Femur (tissue), 1 donor: ENCODE measurements at places on chromosomes 1 and 21.

DNA sequence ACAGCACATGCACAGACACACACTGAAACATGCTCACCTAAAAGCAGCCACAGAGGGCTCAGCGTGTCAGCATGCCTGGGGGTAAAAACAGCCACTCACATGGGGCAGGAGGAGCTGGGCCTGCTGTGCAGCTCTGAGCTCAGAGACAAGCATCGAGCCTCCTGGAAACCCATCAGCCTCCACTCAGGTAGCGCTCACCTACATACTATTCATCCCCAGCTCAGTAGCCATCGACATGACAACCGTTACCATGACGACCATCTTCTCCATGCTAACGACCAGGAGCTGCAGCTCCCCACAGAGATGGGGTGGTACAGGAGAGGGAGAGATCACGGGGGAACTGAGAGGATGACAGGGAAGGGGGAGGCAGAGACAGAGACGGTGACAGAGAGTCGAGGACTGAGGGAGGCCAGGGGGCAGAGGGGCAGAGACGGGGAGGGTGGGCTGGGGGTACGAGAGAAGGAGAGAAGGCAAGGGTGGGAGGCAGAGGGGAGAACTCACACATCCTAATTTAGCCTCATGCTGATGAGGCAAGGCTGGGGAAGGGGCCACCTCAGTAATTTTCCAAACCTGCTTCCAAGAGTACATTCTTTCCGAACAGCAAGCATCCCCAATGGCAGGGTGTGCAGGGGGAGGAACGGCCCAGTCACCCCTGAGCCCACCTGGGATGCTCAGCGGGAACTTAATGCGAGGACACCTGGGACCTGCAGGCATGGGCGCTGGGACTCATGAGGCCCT, 28.4 kb downstream of the SDC3 start:
- peak; percentile 63 for DNase-seq

DNA sequence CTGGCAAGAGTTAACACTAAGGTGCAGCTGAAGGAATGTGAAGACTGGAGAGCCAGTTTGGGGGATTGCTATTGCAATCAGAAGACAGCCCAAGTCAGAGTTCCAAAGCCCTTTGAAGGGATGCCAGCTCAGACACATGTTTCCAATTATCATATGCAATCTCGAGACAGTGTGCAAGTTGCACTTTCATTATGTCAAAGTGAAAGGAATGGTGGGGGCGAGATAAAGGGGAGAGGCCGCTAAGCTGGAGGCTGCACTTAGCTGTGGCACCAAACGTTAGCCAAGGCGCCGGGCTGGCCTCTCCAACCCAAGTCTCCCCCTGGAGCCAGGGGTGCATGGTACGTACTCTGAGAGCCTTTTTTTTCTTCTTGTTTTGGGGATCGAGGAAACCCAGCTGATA, 58.0 kb downstream of the NGF start:
- DNase-seq, result peak; percentile 68

DNA sequence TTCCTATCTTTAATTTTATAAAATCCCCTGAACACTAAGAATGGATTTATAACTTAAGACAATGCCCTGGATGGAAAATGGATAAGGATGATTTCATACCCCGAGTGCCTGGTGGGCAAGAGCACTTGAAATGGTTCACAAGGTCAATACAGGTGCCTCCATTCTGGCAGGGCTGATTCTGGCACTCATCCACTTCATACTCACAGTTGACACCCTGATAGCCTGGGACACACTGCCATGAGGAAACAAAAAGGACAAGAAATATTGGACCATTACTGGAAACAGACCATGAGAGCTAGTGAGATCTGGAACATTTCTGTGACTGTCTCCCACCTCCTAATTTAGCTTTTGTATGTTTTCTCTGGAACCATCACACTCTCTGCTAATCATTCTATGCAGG, 39.1 kb upstream of the ADAM30 start:
- no peak for DNase-seq

GRCh38 chr1:193019442-193020026, 39.6 kb downstream of the UCHL5 start:
- no peak for DNase-seq

DNA sequence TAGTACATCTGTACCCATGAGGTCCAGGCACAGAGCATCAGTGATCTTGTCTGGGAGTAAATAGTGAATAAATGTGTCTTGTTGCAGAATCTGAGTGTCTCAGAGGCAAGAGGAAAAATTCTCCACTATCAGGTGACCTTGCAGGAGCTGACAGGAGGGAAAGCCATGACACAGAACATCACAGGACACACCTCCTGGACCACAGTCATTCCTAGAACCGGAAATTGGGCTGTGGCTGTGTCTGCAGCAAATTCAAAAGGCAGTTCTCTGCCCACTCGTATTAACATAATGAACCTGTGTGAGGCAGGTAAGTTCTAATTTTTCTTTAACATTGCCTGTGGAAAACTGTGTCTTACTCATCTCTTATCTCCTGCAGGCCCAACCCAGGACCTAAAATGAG, 43.1 kb downstream of the IL12RB2 start:
- no peak for DNase-seq

DNA sequence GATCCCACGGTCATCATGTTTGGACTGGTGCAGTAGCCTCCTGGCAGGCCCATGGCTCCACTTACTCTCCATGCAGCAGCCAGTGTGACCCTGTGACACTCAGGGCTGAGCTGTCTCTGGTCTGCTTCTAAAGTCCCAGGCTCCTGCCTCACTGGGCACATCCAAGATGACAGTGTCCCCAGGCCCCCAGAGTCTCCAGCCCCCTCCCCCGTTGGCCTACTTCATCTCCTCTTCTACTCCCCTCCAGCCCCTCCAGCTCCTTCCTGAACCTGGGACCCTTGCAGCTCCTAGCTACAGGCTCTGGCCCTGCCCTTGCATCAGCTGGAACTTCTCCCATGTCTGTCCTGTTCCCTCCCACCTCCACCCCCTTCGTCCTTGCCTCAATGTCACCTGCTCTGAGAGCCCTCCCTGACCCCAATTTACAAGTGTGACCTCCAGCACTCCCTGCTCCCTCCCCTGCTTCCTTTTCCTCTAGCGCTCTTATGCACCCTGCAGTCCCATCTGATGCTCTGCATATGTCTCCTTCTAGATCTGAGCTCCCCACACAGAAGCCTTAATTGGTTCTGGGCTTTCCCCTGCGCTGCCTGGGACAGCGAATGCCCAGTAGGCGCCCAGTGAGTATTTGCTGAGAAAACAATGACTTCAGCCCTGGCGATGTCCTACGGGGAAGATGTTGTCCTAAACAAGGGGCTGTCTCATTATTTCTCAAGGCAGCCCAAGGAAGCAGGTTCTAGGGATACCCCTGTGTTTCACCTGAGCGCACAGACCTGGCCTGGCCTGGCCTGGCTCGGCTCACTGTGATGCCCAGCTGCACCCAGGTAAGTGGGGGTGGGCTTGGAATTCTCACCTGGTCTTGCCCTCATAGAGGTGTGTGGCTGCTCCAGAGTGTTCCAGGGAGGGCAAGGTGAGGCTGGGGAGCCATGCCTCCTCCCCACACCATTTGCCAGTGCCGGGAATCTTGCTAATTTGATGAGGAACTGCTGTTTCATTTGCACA, 600.6 kb downstream of the PTPRU start:
- DNase-seq, result no peak

DNA sequence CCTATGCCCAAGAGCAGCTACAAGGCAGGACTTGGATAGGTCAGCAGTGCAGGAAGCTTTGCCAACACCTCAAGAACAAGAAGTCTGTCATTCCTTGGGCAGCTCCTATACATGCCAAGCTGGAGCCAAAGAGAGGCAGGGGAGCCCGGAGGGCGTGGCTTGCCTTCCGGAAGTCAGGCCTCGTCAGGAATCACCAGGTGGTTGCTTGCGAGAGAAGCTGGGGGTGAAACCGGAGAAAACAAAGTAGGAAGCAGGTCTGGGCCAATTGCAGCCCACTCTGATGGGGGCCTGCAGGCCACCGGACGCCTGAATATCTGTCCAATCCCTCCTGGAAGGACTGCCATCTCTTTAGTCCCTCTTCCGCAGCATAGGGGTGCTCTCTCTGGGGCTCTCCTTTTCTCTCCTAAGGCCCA, 794 bp upstream of the FAM76A start:
- peak; percentile 76 for DNase-seq

- DNase-seq, result no peak
These were observed 53.1 kb upstream of the ATF3 start for GRCh38 chr1:212555426-212555825.

DNA sequence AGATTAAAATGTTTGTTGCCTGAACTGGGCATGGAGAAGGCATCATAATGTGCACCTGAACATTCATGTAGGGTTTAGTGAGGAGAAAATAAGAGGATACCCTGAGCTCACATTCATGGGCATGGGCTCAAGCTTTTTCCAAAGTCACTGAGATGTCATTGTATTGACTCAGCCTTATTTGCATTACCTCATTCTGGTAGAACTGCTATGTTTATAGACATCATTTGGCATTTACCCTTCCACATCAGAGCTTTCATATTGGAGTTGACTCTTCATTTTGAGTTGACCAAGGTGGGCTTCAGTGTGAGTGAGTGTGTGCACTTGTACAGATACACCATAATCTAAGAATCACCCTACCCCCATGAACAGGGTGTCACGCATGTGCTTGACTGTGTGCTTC, 143.2 kb downstream of the PBX1 start:
- no peak for DNase-seq

GRCh38 chr1:183403498-183403897, 14.7 kb downstream of the NMNAT2 start:
- no peak for DNase-seq

DNA sequence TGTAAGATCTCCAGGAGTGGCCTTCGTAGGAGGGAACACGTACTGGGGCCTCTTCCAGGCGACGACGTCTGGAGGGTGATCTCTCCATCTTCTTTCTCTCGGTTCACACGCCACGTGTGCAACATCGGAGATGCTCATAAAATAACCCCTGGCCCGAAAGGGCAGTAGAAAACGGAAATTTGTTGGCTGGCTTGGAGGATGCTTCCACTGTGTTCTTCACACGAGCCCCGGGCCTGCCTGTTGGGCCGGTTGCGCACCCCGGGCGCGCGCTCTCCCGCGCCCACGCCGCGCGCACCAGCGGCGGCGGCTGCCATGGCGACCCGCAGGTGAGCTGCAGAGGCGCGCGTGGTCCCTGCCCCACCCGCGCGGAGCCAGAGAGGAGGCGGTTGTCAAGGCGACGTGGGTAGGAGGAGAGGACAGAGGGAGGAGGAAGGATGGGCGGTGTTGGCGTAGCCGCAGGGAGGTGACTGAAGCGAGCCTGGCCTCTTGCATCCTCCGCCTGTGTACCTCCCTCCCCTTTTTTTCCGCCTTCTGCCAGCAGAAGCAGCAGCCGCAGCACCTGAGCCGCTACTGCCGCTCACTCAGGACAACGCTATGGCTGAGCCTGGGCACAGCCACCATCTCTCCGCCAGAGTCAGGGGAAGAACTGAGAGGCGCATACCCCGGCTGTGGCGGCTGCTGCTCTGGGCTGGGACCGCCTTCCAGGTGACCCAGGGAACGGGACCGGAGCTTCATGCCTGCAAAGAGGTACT, at the start of gene ELAPOR1:
TSS of gene ELAPOR1 (plus strand) at position 526 of the 752 bp plus-strand sequence. CDS start at position 595, 69 bp downstream.
- peak; percentile 50 for DNase-seq

GRCh38 chr1:6570100-6570499, 9.7 kb upstream of the ZBTB48 start:
- no peak for DNase-seq

GRCh38 chr1:212453156-212453857, 20.6 kb downstream of the NENF start:
- no peak for DNase-seq

GRCh38 chr1:48679859-48680258, 96.8 kb downstream of the BEND5 start:
- DNase-seq, result no peak

GRCh38 chr1:208449951-208450350, 205.8 kb upstream of the PLXNA2 start:
- DNase-seq, result no peak

DNA sequence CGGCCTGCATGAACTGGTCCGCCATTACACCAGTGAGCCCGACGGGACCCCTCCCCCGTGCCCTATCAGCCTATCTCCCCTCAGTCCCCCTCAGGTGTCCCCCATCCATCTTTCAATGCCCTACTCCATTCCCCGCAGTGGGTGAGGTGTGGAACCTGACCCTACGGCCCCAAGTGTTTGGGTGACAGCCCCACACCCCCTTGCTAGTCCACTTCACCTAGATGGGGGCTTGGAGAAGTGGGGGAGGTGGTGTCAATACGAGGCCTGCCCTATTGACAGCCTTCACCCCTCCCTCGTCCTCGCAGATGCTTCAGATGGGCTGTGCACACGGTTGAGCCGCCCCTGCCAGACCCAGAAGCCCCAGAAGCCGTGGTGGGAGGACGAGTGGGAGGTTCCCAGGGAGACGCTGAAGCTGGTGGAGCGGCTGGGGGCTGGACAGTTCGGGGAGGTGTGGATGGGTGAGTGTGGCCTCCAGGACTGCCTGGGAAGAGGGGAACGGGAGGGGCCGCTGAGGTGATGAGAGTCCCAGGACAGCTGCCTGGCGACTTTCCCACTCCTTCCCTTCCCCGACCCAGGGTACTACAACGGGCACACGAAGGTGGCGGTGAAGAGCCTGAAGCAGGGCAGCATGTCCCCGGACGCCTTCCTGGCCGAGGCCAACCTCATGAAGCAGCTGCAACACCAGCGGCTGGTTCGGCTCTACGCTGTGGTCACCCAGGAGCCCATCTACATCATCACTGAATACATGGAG, 15.7 kb upstream of the HDAC1 start:
- DNase-seq, result no peak

GRCh38 chr1:66402194-66402593, 131.8 kb upstream of the SGIP1 start:
- peak; percentile 85 for DNase-seq

DNA sequence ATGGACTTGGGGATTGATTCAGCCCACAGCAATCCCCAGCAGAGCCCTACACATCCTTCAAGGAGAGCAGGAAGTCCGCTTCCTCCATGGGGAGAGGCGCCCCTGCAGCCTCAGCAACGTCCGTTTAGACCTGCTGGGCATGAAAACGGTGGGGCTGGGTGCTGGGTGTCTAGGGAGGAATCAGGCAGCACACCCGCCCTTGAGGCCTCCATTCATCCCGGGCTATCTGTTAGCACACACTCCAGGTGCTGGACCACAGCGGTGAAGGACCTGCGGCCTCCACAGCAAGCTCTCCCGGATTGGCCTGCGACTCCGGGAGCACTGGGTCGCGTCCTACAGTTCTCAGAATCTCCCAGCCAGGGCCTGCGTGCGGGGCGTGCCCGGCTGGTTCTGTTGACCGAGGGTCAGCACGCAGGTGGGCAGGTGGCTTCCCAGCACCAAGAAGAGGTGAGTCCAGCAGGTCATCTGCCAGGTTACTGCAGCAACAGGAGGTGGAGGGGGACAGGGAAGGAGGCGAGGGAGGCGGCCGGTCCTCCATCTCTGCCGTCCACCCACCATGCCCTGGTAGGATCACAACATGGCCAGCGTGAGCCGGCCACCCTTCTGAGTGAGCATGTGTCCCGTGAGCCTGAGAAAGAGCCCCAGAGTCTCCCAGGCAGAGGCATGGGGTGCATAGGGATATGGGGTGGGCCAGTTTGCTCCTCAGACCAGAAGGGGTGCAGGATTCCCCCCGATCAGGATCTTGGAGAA, 96.6 kb downstream of the RIPK4 start:
- no peak for DNase-seq
